Activated CD8-positive, alpha-beta memory T cell treated with anti-CD3 and anti-CD28 coated beads, Interleukin-2, amount 50 U/mL, for 4 hours (primary cell): ENCODE measurements at places on chromosomes 2 and 18.

DNA sequence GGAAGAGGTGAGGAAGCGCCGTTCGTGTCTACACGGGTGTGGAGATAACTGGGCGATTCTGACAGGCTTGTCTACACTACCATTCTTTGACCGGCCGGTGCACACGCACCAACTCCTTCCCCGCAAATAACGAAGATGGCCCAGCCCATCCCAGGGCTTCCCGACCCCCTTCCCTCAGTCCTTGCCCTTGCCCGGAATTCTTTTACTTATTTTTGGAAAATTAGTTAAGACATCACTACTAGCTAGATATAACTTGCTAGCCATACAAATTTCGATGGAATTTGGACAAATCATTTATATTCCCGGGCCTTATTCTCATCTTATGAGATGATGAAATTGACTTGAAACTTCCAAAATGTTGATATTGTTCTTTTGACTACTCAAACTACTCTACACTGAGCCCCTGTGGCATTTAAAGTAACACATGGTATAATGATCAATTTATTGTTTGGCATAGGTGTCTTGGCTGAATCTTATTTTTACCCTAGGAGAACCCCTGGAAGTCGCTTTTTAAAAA lies 1.3 kb downstream of the ERICH2 start:
- no peak for DNase-seq

GRCh38 chr18:63293935-63294334 lies 25.6 kb downstream of the BCL2 start:
- no peak for DNase-seq

GRCh38 chr2:96099861-96100798 lies 16.2 kb downstream of the ADRA2B start:
- DNase-seq, result peak; percentile 7

GRCh38 chr2:16050908-16051489 lies 110.6 kb downstream of the MYCN start:
- no peak for DNase-seq

DNA sequence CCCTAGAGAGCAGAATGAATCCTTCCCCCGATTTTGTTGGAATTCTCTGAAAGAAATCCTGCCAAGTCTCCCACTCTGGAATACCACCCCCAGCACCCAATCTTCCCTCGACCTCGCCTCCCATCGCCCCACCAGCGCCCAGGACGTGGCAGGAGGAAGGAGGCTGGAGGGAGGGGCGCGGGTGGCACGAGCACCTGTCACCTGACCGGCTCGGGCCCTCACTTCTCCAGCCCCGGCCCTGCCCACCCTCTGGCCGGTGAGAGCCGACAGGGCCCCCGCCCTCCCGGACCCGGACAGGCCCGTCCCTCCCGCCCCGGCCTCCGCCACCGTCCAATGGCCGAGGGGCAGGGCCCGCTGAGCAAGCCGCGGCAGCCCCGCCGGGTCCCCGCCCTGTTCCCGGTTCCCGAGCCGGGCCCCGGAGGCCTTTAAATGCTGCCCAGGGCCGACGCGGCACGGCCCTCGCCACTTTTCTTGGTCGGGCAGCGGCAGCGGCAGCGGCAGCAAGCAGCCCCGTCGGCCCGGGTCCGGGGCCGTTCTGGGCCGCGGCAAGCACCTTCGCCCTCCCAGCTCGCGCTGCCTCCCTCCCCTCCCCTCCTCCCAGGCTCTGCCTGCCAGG lies at the start of gene LGALSL:
TSS of gene LGALSL (plus strand) at position 393 of the 616 bp plus-strand sequence. CDS start 384 bp downstream, outside the sequence.
- no peak for DNase-seq

GRCh38 chr2:162817921-162818320 lies 20.6 kb downstream of the KCNH7 start:
- no peak for DNase-seq

DNA sequence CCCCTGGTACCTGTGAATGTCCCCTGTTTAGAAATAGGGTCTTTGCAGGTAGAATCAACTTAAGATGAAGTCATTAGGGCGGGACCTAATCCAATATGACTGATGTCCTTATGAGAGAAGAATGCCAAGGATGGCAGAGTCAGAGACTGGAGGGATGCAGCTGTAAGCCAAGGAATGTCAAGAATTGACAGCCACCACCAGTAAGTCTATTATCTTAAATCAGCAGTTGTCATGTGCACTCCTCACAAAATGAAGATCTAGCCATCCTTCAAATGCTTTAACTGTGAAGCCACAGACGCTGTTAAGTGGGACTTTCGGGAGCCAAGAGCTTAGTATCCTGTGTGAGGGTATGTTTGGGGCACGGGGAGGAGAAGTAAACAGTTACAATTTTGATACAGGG lies 83.2 kb downstream of the ITGA4 start:
- no peak for DNase-seq

DNA sequence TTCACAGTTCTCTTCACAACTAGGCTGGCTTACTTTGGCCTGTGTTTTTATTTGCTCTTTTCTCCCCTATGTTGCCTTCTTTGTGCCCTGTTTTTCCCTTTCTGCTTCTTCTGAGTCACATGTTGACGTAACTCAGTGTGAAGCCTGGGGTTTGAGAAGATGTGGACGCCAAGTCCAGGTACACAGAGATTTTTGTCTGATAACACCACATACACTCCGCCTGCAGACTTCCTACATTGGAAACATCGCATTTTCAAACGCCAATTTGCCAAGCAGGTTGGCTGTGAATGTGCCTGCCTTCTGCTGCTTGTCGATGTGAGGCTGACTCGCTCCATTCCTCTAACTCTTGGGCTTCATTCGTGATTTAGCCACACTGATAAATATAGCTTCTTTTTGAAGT lies 62.6 kb upstream of the FN1 start:
- no peak for DNase-seq
